ENCODE measurements at places on chromosomes 2 and 18.

- no peak for DNase-seq
Observed at GRCh38 chr2:195486520-195486919, 170.5 kb upstream of the SLC39A10 start.

GRCh38 chr2:19574778-19575260, 216.4 kb upstream of the OSR1 start:
- DNase-seq, result no peak

GRCh38 chr2:26429779-26430578, 28.3 kb downstream of the DRC1 start:
- DNase-seq, result no peak

DNA sequence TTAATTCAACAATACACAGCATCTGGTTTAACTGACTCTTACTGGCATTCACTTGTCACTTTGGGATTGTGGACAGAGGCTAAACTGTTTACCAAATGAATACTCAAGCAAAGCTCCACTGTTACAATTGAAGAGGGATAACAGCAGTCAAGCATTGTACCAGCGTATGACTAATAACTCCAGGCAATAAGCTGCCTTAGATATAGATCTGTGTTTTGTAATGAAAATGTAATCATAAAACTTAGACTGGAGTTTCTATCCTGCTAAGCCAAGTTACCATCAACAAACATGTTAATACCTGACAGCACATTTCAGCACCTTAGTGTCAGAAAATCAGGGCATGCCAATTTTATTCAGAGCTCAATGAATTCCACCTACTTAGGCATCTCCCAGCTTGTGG, 889.5 kb downstream of the EPHA4 start:
- DNase-seq, result no peak

GRCh38 chr2:30512243-30512886, 65.3 kb downstream of the LCLAT1 start:
- no peak for DNase-seq

Data from caudate nucleus (tissue), 63 donors.